ENCODE measurements at places on chromosomes 12 and 14.
A peak's percentile ranks its signal among the peaks of the same experiment; 100 is the strongest.

DNA sequence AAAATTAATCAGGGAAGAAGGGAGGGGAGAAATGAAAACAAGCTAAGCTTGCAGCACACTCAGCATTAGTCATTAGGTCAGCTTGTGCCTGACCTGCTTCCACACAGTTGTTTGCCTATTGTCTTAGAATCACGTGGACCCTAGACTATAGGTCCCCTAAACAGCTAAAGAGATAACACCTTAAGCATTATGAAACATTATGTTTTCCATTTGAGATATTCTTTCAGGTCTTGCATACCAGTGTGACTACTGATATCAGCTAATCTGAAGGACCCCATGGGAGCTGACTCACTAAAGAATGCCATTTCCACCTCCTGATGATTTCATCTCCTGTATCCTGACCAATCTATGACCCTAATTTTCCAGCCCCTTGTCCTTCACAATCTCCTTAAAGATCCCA, 154.1 kb upstream of the FUT8 start:
- DNase-seq: no peak

GRCh38 chr12:100632445-100632892, 59.0 kb downstream of the GAS2L3 start:
- no peak for DNase-seq

GRCh38 chr14:32430326-32430725, 101.2 kb downstream of the AKAP6 start:
- DNase-seq: no peak

- no peak for DNase-seq
Observed at GRCh38 chr12:111033281-111034082, 113.1 kb upstream of the MYL2 start.

DNA sequence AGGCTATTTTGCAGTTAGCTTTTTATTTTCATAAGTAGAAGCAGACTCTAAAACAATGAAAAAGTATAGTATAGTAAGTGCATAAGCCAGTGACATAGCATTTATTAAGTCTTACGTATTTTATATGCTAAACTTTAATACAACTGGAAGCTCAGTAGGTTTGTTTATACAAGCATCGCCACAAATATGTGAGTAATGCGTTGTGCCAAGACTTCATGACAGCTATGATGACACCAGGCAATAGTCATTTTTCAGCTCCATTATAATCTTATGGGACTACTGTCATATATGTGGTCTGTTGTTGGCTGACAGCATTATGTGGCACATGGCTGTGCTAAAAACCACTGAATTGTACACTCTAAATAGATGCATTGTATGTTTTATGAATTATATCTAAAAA, 40.3 kb downstream of the SLC38A2 start:
- DNase-seq: peak; percentile 52

DNA sequence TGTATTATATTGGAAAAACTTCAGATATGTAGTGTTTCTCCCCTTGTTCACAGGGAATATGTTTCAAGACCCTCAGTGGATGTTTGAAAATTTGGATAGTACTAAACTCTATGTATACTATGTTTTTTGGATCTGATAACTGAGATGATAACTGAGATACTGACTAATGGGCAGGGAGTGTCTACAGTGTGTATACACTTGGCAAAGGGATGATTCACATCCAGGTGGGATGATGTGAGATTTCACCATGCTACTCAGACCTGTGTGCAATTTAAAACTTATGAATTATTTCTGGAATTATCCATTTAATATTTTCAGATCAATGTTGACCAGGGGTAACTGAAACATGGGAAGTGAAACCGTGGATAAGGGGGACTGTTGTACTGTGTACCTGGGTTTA, 13.8 kb downstream of the RAD51B start:
- no peak for DNase-seq

DNA sequence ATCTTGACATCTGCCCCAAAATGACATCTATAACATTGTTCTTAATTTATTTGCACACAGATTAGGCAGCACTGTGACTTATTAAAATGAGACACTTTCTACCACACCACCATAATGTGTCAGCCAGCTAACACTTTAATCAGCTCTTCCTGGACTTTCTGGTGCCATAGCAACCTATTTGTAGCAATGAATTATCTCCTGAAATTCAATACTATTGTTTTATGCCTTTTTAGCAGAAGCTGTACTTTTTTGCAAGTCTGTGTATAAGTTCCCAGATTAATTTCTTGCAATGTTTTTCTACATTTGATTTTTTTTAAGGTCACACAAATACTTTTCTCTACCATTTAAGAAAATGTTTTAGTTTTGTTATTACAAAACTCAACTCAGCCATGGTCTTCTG, 72.8 kb upstream of the SAV1 start:
- DNase-seq: no peak

DNA sequence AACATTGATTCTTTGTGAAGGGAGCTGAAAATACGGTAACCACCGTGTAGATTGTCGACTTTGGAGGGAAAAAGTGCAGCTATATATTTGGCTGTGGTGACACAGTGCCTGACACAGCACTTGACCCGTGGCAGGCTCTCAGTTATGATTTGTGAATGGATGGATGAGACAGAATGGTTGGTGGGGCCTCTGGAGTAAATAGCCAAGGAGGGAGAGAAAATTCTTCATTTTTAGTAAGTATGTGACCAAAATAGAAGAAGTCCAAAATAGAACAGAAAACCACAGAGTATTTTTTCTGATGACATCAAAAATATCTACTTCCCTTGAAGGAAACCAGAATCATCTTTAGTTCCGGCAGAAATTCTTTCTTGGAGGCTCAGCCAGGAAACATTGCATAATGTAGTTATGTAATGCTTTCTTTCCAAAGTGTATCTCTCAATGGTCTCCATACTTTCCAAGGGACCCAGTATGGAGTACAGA, 82.0 kb upstream of the WSCD2 start:
- no peak for DNase-seq

- no peak for DNase-seq
Observed at GRCh38 chr12:120367233-120367923, 1.6 kb downstream of the MSI1 start.

DNA sequence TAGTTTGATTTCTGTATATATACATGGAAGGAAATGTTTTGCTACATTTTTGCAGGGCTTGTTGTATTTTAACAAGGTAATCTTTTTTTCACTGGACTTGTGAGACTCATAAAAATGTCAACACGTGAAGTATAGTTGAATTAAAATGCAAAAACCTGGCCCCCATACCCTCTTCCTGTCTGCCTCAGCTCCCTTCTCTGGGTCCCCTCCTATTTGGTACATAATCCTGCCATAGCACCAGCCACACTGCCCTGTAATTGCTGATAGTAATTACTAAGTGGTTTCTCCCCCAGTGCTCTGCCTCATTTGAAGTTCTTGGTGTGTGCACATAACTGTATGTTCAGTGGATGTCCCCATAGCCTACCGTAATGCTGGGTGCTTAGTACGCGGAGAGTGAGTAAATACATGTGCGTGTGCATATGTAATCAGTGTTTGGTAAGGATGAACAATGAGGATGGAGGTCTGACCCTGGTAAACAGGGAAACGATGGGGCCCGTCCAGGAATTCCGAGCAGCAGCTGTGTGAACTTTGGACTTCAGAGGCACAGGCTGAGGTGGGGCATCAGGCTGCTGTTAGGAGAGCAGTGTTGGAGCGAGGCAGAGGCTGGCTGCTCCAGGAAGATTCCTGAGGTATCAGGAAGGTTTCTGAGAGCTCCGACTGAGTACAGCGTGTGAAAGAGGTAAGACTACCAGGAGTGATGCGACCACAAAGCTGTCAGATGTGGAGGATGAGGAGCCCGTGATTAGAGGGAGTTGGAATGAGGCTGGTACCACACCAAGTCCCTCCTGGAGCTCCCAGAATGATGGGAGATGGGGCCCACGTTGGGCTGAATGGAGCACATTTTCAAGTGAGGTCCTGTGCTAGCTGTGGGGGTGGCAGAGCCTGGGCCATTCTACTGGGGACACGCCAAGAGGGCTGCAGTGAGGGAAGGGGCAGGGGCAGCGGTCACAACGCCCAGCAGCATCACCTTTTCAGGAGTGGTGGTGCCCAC, 106.8 kb downstream of the PELI2 start:
- DNase-seq: no peak

- no peak for DNase-seq
Observed at GRCh38 chr12:53478865-53479264, 20.4 kb downstream of the MAP3K12 start.

DNA sequence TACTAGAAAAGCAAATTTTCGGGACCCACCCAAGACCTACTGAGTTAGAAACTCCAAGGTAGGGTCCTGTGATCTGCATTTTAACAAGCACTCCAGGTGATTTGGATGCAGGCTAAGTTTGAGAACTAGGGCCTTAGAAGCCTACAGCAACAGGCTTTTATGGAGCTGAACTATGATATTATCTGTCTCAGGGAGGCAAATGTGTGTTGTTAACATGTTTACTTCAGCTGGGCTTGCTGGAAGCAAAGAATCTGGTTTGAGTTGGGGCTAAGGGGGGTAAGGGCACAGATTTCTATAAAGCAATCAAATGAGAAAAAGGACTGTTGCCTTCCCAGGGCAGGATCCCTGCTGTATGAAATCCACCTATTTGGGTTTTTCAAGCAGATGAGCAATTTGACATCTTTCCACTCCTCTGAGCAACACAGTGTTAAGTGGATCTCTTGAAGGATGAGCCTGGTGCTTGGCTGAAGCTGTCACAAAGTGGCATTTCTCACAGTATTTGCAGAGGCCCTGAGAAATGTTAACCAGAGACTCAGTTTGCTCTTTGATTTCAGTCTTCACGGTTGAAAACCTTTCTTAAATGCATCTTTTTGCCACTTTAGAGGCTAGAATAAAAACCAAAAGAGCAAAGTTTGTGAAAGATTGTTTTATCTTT, 36.2 kb upstream of the SOCS2 start:
- DNase-seq: no peak

GRCh38 chr14:34347683-34348082, 114.4 kb downstream of the SPTSSA start:
- no peak for DNase-seq

GRCh38 chr14:69996216-69996615, 117.0 kb downstream of the SMOC1 start:
- no peak for DNase-seq

DNA sequence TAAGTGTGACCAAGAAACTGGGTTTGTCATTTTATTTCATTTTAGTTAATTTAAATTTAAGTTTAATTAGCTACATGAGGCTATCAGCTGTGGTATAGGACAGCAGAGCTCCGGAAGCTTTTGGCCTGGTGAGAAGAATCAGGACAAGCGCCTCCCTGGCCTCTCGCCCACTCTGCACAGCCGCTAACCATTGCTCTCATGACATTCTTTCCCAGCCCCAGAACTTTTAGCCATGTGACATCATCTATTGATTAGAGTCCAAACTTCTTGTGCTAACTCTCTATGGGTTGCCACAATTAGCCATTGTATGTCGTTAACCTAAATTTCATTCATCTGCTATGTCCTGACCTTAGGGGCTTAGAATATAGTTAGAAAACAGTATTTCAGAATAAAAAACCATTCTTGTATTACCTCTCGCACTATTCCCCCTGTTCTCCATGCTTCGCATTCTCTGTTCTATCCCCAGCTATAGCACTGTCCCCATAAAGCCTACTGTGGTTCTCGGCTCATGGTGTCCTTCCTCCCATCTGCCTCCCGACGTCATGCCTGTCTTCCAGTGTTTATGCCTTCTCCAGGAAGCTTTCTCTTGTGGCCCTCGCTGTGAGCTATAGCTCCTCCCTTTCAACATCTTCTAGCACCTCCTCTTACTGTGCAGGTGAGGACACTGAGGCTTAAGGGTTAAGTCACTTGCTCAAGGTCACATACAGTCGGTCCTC, 23.5 kb downstream of the SSH1 start:
- no peak for DNase-seq

DNA sequence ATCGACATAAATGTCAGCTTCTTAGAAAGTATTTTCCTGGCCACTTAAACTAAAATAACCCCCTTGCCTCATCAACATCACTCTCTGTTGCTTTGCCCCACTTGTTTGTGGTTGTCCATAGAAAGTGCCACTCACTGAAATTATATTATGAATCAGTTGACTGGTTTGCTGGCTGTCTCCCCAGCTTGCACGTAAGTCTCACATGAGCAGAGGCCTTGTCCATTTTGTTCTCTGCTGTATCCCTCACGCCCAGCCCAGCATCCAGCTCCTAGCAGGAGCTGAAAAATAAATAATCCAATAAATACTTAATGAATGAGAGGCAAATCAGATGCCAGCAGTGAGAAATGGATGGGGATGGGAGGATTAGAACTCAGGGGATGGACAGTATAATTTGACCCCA, 159.3 kb downstream of the KSR2 start:
- DNase-seq: no peak

DNA sequence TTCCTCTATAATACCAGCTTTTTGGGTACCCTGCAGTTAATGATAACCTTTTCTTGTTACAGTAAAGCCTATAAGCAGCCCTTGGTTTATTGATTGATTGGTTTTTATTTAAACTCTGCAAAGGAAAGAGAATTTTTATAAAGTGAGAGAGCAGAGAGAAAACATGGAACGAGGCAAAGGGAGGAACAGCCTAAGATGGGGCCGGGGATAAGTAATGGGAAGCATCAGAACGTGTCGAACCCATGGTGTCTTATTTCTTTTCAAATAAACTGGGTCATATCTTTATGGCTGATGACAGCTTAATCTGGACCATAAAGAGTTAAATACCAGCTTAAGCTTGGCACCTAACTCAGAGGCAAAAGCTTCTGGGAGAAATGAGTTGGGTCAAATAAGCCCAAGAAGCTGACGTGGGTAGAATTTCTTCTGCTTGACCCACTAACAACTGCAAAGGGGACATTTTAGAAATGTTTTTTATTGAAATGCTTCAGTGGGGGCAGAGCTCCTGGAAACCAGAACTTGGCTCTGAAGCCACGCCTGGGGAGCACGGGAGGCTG, 12.0 kb upstream of the C14orf93 start:
- no peak for DNase-seq

DNA sequence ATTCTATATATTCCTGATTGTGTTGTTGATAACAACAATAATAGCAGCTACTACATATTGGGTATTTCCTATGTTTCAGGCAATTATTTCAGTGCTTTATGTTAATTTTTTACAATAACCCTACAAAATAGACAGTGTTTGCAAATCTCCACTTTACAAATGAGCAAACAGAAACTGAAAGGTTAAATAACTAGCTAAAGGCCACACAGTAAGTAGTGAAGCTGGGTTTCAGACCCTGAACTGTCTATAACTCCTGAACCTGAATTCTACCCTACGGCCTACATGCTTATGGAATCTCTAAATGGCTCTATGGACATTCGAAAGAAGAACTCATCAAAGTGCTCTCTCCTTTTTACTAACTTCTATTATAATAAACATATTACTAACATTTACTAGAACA, 19.7 kb upstream of the NUDT4 start:
- DNase-seq: no peak

- no peak for DNase-seq
Observed at GRCh38 chr12:58895053-58895452, 25.3 kb downstream of the LRIG3 start.

GRCh38 chr12:22631863-22632463, 7.0 kb downstream of the ETNK1 start:
- no peak for DNase-seq

GRCh38 chr14:53127151-53127550, 26.0 kb downstream of the DDHD1 start:
- no peak for DNase-seq

DNA sequence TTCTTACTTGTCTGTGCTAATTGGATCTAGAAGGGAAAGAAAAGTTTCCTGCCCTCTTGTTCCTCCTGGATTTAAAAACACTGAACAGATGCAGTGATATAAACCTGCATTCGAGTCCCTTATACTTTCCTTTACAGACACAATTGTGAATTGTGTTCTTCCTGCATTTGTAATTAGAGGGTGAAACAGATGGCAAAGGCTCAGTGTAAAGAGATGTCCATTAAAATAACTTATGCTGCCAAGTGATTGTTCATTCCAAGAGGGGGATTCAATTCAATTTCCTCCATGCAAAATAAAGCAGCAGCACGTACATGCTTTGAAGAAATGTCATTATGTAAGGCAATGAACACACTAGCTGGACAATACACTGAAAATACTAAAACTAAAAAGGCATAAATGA, 248.3 kb upstream of the LRIG3 start:
- no peak for DNase-seq
